ENCODE measurements at places on chromosomes 2 and 18. TPM values are rescaled to one million over a fixed set of nuclear protein-coding genes. Genes with fewer than 3 reads are reported as not detected.
A peak's percentile ranks its signal among the peaks of the same experiment; 100 is the strongest.

GRCh38 chr2:119428488-119429224 is 3.0 kb upstream of the TMEM37 start:
- no peak overlapping the region for H3K4me3 ChIP-seq
- no peak for DNase-seq
- H3K27me3 ChIP-seq = peaks cover 41% of the 10 kb centered on the region
- peaks cover 8% of the 10 kb centered on the region for H3K4me1 ChIP-seq
- H3K36me3 ChIP-seq = no peaks in the 10 kb centered on the region

- H3K27me3 ChIP-seq = peaks cover 6% of the 10 kb centered on the region
- H3K4me1 ChIP-seq = no peaks in the 10 kb centered on the region
- H3K36me3 ChIP-seq = no peaks in the 10 kb centered on the region
- DNase-seq = no peak
- H3K4me3 ChIP-seq = no peak overlapping the region
These were observed 480.8 kb upstream of the KLHL29 start for GRCh38 chr2:22904126-22904684.

GRCh38 chr2:29260142-29260772 is 145.0 kb downstream of the CLIP4 start:
- no peak overlapping the region for H3K27ac ChIP-seq
- no peak overlapping the region for H3K4me3 ChIP-seq
- H3K4me1 ChIP-seq = no peaks in the 10 kb centered on the region

DNA sequence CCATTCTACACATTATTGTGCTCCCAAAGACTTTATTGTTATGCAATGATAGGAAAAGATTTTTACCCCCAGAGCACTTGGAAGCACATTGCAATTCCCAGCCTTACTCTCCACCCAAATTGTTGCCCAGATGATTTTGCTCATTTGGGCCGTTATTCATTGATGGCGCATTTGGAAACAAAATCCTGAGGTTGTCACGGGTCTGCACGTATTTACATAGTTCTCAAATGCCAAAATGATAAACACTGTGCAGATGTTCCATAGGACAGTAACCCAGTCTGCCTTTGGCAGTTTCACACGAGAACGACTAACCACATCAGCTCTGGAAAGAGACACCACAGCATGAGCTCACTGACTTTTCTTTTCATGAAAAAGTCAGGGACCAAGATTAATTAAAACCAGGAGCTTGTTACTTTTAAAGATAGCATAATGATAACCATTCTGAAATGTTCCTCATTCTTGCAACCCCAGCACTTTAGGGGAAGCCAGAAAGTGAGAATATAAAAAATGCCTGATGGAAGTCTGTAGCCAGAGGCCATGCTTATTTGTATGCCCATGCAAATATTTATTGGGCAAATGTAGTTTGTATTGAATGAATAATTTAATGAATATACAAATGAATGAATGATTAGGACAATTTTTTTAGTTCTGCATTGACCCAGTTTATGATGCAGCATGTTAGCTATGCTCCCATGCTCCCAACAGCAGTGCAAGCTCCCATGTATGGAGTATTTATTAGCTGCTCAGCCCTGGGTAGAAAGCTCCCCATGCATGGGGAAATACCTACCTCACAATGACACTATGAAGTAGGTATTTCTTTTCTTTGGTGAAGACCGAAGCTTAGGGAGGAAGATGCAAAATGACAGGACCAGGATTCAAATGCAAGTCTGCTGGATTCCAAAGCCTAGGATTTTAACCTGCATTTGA is 84.6 kb downstream of the MAIP1 start:
- no peak for DNase-seq
- H3K4me3 ChIP-seq = no peak overlapping the region
- H3K4me1 ChIP-seq = no peaks in the 10 kb centered on the region
- no peaks in the 10 kb centered on the region for H3K27me3 ChIP-seq

- no peak for DNase-seq
- no peak overlapping the region for H3K4me3 ChIP-seq
- no peak overlapping the region for H3K27ac ChIP-seq
- H3K27me3 ChIP-seq = no peaks in the 10 kb centered on the region
These were observed 126.8 kb downstream of the BCL2L11 start for GRCh38 chr2:111247491-111247890.

The RAPH1 gene
- 5.8 TPM for total RNA-seq

DNA sequence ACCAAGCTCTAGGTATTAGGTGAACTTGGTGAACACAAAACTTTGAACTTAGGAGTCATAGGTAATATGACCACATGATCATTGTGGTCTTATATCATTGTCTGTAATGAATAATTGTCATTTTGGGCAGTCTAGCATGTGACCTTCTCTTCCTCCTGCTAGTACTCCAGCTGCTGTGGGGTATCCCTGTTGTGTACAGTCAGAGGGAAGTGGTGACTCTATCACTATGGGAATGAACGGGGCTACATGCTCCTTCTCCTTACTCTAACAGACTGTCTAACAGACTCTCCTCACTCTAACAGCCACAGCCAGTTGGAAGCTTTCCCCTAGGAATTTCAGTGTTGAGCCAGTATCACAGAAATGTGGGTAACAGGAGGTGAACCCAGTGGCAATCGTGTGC is 68.2 kb upstream of the NEDD4L start:
- H3K27me3 ChIP-seq = peaks cover 3% of the 10 kb centered on the region
- no peak overlapping the region for H3K27ac ChIP-seq
- DNase-seq = no peak
- H3K4me3 ChIP-seq = no peak overlapping the region
- H3K36me3 ChIP-seq = no peaks in the 10 kb centered on the region

The FBLN7 gene
- 27.0 TPM for total RNA-seq

GRCh38 chr2:65557616-65558573 is 125.5 kb upstream of the SPRED2 start:
- no peaks in the 10 kb centered on the region for H3K36me3 ChIP-seq
- H3K4me1 ChIP-seq = peaks cover 4% of the 10 kb centered on the region
- no peak overlapping the region for H3K27ac ChIP-seq
- no peaks in the 10 kb centered on the region for H3K27me3 ChIP-seq
- DNase-seq = no peak

The ARMC9 gene
- 0.16 TPM for total RNA-seq

- H3K4me3 ChIP-seq = no peak overlapping the region
- no peaks in the 10 kb centered on the region for H3K4me1 ChIP-seq
- no peaks in the 10 kb centered on the region for H3K36me3 ChIP-seq
- no peak for DNase-seq
- no peaks in the 10 kb centered on the region for H3K27me3 ChIP-seq
These were observed 217.1 kb downstream of the TCF4 start for GRCh38 chr18:55370936-55371335.

- DNase-seq = no peak
- H3K27ac ChIP-seq = no peak overlapping the region
- H3K36me3 ChIP-seq = no peaks in the 10 kb centered on the region
- H3K4me1 ChIP-seq = no peaks in the 10 kb centered on the region
These were observed 36.6 kb upstream of the TWIST2 start for GRCh38 chr2:238811293-238811692.

The IL36G gene
- not detected for total RNA-seq

- DNase-seq = no peak
- no peak overlapping the region for H3K4me3 ChIP-seq
- no peaks in the 10 kb centered on the region for H3K36me3 ChIP-seq
- no peaks in the 10 kb centered on the region for H3K27me3 ChIP-seq
- no peak overlapping the region for H3K27ac ChIP-seq
These were observed 331.0 kb downstream of the MYCN start for GRCh38 chr2:16271231-16271896.

The TRPM8 gene
- not detected for total RNA-seq

The TFPI gene
- not detected for total RNA-seq

GRCh38 chr18:9260388-9261380 is 73.9 kb upstream of the TWSG1 start:
- no peaks in the 10 kb centered on the region for H3K4me1 ChIP-seq
- no peak for DNase-seq
- peaks cover 47% of the 10 kb centered on the region for H3K36me3 ChIP-seq

GRCh38 chr2:182870227-182870626 is 3.8 kb upstream of the FRZB start:
- peaks cover 15% of the 10 kb centered on the region for H3K4me1 ChIP-seq
- H3K27ac ChIP-seq = no peak overlapping the region
- peaks cover 33% of the 10 kb centered on the region for H3K27me3 ChIP-seq
- DNase-seq = no peak

DNA sequence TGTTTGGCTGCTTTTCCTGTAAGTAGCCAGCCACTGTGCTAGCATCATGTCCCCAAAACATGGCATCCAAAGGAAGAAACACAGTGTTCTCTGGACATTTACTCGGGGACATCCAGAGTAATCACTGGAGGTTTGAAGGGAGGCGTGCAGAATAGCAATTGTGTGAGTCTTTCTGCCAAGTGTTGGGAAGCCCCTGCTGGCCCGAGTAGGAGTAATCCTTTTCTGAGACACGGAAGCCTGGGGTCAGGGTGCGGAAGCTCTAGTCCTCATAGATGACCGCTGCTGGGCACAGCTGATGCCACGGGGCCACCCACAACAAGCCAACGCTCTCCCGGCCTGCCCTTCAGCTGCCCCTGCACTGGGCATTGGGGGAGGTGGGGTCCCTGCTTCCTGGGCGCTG is 24.8 kb upstream of the HDAC4 start:
- peaks cover 2% of the 10 kb centered on the region for H3K27me3 ChIP-seq
- DNase-seq = no peak
- H3K27ac ChIP-seq = no peak overlapping the region

- H3K27ac ChIP-seq = no peak overlapping the region
- no peaks in the 10 kb centered on the region for H3K27me3 ChIP-seq
- no peak overlapping the region for H3K4me3 ChIP-seq
- DNase-seq = no peak
- H3K4me1 ChIP-seq = peaks cover 26% of the 10 kb centered on the region
These were observed 239.3 kb downstream of the HAUS1 start for GRCh38 chr18:46343456-46343855.

The ERFE gene
- total RNA-seq = not detected

- H3K27ac ChIP-seq = no peak overlapping the region
- no peaks in the 10 kb centered on the region for H3K27me3 ChIP-seq
- no peaks in the 10 kb centered on the region for H3K4me1 ChIP-seq
- no peak for DNase-seq
- no peaks in the 10 kb centered on the region for H3K36me3 ChIP-seq
These were observed 166.4 kb upstream of the SLC14A2 start for GRCh38 chr18:45448871-45449270.

DNA sequence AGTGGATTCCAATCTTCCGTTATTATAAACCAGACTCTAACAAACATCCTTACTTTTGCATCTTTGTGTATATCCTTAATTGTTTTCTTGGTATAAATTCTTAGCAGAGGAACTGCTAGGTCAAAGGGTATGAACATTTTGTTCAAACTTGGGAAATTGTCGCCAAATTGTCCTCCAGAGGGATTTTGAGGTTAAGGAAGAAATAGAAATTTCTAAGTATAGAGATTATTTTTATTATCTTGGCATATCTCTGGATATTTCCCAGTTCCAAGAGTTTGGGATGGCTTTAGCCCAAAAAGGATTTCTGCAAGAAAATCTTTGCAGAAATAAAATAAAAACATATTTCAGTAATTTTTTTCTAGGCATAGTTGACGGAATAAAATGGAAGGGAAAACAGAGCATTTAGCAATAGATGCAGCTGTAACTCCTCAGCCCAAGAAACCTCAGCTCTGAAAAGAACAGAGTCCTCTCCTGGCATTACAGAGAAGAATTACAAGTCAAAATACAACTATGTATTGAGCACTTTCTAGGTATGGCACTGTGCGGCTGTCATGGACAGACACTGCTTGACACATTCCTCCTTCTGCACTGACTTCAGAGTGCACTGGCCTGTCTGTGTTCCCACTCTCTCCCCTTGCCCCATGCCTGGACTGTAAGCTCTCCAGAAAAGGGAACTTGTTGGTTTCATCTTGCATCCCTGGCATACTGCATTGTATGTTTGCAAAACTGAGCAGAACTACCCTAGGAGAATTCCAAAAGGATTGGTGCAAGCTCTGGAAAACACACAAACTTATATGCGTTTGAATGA is 117.3 kb upstream of the STON1 start:
- H3K36me3 ChIP-seq = no peaks in the 10 kb centered on the region
- peaks cover 17% of the 10 kb centered on the region for H3K4me1 ChIP-seq
- no peaks in the 10 kb centered on the region for H3K27me3 ChIP-seq

DNA sequence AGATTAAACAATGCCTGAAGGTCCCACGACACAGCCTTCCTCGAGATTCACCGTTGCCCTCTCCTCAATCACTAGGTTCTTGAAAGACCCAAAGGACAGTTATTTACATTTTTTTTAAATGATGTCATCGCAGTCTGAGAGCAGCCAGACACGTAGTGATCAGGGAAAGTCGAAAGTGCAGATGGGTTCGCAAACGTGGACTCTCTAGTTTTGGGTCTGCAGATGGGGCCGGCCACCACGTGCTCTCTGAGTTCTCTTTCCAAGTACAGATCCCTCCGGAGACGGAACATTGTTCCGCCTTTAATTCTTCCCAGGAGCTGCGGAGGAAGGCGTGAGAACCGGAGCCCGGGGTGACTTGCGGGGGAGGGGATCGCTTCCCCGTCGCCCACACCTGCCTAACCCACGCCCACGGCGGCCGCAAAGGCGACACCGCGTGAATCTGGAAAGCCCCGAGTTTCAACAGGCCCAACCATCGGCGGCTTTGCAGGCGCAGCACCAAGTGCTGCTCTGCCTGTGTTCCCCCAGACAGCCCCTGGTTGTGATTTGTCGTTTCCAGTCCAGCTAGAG is 54.3 kb downstream of the PKDCC start:
- H3K4me3 ChIP-seq = peak overlapping the region; percentile 51
- H3K36me3 ChIP-seq = no peaks in the 10 kb centered on the region
- no peaks in the 10 kb centered on the region for H3K27me3 ChIP-seq
- peaks cover 98% of the 10 kb centered on the region for H3K4me1 ChIP-seq

DNA sequence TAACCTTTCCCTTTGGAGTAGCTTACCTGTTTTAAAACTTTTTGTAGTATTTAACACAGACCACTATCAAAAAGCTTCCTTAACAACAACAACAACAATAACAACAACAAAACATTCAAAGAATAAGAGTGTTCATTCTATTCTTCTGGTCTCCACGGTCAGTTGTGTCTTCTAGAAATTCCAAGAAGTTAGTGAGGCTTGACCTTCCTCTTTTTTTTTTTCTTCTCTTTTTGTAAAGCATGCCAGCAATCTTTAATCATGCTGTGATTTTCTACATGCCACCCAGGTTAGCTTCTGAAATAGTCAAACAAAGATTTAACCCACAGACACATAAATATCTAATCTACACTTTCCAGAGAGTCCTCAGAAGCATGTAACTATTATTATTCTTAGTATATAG is 28.4 kb upstream of the KLHL14 start:
- H3K36me3 ChIP-seq = no peaks in the 10 kb centered on the region
- no peak overlapping the region for H3K27ac ChIP-seq
- no peaks in the 10 kb centered on the region for H3K27me3 ChIP-seq
- H3K4me3 ChIP-seq = no peak overlapping the region
- no peaks in the 10 kb centered on the region for H3K4me1 ChIP-seq
- DNase-seq = no peak

DNA sequence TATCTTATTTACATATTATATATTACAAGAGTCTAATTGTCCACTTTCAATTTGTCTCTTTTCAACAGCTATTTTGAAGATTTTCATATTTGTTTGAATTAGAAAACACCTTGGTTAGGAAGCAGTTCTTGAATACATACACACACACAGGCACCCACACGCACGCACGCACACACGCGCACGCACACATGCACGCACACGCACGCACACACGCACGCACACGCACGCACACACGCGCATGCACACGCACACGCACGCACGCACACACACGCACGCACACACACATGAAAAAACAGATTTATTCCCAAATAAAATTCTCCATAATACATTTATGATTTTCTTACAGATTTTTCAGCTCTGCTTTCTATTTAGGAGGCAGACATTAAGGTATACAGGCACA is 220.7 kb downstream of the NYAP2 start:
- no peak for DNase-seq
- no peaks in the 10 kb centered on the region for H3K36me3 ChIP-seq
- H3K27me3 ChIP-seq = no peaks in the 10 kb centered on the region
- H3K27ac ChIP-seq = no peak overlapping the region
- H3K4me1 ChIP-seq = no peaks in the 10 kb centered on the region

Data from CD4-positive, alpha-beta T cell (primary cell).